ENCODE measurements at places on chromosomes 7 and 10.

- DNase-seq: no peak
These were observed 92.3 kb upstream of the KDM7A start for GRCh38 chr7:140269004-140269638.

DNA sequence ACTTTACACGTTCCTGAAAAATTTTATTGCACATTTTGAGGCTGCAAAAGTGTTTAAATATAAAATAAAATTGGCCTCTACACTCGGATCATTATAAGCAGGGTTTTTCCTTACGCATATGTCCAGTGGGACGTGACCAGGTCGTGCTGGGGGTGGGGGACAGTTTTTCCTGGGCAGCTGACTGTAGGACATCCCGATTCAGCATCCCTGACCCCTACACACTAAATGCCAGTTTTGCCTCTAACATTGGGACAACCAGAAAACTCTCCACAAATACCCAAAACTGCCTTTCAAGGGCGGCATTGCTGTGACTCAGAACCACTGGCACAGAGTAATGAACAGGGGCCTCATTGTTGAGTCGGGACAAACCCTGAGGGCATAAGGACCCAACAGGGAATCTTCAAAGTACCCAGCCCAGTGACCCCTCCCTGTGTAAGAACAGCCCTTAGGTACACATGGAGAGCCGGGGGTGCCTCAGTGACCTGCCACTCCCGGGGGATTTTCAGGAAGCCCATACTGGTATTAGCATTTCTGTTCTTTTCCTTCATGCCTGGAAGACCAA, 170.6 kb downstream of the ARHGAP21 start:
- no peak for DNase-seq

DNA sequence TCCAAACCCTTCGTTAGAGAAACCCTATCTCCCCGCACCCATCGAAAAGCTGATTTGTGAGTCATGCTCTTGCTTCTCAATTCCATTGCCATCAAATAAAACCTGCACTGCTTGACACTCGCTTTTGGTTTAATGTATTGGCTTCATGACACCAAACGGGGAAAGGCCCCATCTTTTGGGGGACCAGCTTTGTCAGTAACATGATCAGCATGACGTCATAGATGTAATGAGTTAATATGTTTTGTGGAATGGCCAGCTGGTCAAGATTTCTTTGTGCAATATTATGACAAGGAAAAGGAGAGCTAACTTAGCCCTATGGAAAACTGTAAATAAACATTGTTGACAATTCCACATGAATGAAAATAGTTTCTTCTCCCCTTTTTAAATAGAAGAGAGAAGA, 1260.5 kb upstream of the CELF2 start:
- no peak for DNase-seq

DNA sequence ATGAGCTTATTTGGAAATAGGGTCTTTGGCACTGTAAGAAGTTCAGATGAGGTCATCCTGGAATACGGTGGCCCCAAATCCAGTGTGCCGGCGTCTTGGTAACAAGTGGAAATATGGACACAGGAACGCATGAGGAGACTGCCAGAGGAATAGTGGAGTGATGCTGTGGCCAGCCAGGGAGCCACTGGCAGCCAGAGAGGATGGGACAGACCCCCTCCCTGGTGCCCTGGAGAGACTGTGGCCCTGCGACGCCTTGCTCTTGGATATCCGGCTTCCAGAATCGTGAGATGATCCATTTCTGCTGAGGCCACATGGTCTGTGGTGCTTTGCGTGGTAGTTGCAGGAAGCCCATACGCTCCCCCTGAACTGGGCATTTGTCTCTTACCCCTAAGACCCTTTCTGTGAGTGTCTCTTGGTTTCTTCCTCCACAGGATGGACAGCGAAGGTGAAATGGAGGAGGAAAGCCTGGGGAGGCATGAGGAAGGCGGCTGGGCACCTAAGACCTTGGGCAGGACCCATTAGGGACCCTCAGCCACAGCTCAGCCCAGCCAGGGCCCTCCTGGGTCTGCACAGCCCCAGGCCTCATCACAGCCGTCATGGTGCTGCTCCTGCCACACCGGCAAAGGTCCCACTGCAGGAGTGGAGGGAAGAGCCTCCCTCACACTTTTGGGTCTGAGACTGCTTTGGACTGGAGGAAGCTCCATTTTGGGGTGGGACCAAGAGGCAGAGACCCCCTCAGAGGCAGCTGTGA, 53.6 kb downstream of the INSIG1 start:
- DNase-seq: no peak

DNA sequence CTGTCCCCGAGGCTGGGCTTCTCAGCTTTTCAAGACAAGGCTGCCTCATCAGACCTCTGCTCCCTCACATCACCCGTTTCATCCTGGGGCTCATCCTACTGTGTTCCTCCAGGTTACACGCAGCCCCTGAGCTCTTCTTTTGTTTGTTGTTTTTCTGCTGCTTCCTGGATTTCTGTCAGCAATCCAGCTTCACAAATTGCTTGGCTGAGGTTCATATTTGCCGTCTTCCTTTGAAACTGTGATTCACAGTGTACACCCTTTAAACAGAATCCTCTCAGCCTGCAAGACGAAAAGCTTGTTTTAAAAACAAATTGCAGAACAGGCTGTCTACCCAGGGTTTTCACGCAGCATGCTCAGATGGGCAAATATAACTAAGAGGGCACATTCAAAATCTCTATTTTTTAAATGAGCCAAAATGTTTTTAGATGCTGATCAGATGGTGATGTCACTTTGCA, 39.1 kb upstream of the PARD3 start:
- DNase-seq: no peak

DNA sequence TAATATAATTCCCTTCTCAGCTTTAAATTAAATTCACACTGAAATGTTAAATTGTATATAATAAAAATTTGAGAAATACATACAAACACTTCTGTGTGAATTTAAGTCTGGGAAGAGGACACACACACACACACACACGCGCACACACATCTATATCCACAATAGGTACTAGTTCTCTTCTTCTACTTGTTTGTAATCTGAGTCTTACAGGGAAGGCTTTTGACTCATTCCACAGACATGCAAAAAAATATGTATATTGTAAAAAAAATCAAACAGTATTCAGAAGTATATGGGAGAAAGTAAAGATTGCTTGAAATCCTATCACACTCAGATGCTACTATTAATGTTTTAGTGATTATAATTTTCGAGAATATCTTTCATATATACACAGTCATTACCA, 276.2 kb downstream of the MDFIC start:
- no peak for DNase-seq

DNA sequence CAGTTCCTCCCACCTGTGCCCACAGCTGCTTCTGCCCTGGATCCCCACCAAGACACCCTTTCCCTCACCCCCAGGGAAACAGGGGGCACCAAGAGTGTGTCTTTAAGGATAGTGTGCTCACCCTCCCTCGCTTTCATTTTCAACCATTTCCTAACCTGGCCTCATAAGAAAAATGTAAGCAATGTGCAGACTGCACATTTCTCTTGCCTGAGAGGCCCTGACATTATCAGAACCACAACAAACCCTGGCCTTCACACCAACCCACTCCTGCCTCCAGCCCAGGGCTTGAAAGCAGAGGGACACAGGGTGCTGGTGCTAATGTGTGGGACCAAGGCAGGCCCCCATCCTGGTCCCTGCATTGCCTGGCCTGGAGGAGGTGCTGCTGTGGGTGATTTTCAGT, 11.0 kb upstream of the IMPDH1 start:
- no peak for DNase-seq

DNA sequence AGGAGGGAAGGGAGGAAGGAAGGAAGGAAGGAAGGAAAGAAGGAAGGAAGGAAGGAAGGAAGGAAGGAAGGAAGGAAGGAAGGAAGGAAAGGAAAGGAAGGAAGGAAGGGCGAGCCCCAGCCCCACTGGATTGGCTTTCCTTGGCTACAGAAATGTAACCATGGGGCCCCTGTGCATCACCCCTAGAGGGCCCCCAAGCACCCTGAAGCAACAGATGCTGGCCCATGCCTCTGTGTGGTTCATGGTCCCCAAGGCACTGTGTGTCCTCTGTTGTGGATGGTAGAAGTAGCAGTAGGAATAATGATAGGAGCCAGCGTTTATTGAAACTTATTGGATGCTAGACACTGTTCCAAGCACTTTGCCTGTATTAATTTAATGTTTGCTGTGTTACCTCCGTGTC, 116.6 kb upstream of the MACROH2A2 start:
- peak; percentile 18 for DNase-seq

- DNase-seq: peak; percentile 58
These were observed 80.8 kb downstream of the ARHGAP22 start for GRCh38 chr10:48523820-48524758.

DNA sequence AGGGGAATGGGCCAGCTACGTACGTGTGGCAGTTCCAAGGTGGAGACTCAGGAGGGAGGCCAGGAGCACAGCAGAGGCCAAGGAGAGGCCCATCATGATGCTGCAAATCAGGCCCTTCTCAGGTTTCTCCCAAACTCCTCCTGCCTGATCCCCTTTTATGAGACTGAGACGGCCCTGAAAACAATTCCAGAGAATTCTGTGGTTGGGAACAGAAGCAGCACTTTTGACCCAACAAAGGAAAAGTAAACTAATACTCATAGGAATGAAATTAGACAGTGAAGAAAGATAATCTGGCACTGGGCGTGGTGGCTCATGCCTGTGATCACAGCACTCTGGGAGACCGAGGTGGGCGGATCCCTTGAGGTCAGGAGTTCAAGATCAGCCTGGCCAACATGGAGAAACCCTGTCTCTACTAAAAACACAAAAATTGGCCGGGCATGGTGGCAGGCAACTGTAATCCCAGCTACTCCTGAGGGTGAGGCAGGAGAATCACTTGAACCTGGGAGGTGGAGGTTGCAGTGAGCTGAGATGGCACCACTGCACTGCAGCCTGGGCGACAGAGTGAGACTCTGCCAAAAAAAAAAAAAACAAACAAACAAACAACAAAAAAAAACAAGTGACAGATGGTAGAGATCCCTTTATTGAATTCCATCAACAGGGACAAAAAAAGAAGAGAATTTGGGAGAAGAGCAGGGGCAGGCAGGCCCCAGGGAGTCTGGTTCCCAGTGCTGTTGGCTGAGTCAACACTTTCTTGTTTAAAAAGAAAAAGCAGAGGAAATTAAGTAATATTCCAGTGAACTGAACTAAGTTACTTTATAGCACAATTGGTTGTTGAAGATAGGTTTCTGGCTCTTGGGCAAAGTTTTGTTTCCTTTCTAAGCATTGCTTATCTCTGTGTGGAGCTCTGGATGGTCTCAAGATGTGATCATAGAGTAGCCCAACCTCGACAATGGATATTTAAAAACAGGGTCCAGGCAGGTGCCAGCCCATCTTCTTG, at the start of gene CCL26:
Gene CCL26 (minus strand): TSS at position 131 of the 997 bp plus-strand sequence. CDS start 35 bp downstream, at position 96.
- DNase-seq: peak; percentile 14

GRCh38 chr10:81570349-81570748, 304.6 kb upstream of the NRG3 start:
- DNase-seq: no peak

- peak; percentile 77 for DNase-seq
These were observed 2.0 kb upstream of the TNRC18 start for GRCh38 chr7:5425507-5426225.

DNA sequence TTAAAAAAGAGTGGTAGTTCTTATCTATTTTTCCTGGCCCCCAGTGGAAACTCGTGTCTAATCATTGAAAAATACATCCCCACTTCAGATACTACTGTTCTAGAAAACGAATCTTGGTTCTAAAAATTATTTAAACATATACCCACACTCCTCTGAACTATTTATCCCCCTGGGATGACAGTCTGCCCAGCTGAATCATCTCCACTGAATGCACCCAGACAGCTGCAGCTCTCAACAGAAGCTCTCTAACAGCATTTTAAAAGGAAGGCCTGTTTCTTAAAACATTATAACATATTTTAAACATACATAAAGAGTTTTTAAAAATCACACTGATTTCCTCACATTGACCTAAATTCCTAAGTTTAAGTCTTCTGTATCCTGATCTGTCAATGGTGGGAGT, 544.6 kb upstream of the PHF14 start:
- DNase-seq: no peak

- DNase-seq: no peak
These were observed 80.9 kb downstream of the PFKFB3 start for GRCh38 chr10:6283655-6284054.

DNA sequence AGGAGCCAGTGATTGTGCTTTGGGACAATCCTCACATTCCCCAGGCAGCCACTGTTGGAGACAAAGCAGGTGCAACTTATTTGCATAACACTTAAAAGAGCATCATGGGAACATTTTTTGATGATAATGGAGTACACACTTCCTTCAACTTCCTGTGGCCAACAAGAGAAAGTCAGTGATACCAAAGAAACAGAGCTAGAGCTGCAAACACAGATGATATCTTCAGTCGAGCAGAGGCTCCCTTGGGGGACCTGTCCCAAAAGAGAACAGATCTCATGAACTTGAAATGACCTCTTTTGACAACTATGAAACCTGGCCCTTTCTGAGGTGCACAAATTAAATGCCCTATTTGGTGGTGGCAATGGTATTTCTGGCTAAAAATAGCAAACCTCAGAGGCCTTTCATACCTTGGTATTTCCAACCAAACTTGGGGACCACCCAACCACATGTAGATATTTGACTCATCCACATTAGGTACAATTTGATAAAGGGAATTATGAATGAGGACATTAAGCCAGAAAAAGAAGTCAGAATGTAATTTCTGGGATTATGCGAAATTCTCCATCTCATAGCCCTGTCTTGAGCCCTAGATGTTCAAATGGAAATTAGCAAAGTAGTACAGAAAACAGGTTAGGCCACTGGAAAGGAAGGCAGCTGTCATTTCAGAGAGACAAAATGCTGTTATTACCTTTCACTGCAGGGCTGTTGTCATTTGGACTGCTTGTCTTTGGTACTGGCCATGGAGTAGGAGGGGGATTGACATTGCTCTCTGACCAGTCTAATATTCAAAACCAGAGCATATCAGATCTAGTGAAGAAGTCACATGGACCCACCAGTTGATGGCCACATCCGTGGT, 146.2 kb downstream of the ICA1 start:
- no peak for DNase-seq

- DNase-seq: no peak
These were observed 62.5 kb upstream of the SCIN start for GRCh38 chr7:12508005-12508404.

GRCh38 chr10:86721232-86721631, 35.2 kb upstream of the BMPR1A start:
- DNase-seq: peak; percentile 15

DNA sequence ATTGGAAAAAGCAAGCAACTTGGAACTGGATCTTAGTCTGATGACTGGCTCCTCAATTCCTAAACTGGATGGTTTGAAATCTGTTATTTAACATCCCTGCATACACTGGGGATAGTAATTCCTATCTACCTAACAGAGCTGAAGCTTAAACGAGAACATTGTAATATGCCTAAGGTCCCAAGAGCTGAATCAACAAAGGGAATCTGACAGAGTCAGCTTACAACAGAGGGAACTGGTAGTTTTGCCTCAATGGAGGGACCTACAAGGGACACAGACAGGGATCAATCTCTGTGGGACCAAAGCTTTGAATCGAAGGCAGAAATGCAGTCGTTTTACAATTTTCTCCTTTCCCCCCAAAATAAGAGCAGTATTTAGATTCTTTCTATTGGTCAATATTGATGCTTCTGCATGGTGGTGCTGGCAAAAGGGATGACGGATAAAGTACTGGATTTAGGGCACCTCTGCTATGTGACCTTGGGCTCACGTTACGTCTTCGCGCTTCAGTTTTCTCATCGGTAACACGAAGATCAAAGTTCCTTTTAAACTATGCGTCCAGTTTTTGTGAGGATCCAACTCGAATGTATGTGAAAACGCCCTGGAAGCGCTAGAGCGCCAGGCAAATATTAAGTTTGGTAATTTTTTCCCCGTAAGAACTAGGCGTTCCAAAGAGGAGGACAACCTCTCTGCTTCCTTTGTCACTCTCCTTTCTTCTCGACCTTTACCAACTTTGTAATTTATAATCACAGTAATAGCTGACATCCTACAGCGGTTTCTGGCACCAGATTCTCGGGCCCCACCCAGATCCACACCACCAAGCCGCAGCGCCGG, 1.1 kb downstream of the ACTR1A start:
- no peak for DNase-seq

GRCh38 chr7:2575046-2575732, 16.4 kb downstream of the IQCE start:
- no peak for DNase-seq

Measured in hematopoietic multipotent progenitor cell treated with erythropoietin and hydrocortisone succinate and interleukin-3 and kit ligand, for 8 days (in vitro differentiated cells).